ENCODE measurements at places on chromosomes 16 and 17.

- no peak for DNase-seq
Observed at GRCh38 chr17:74571621-74572270, 4.4 kb upstream of the CD300H start.

DNA sequence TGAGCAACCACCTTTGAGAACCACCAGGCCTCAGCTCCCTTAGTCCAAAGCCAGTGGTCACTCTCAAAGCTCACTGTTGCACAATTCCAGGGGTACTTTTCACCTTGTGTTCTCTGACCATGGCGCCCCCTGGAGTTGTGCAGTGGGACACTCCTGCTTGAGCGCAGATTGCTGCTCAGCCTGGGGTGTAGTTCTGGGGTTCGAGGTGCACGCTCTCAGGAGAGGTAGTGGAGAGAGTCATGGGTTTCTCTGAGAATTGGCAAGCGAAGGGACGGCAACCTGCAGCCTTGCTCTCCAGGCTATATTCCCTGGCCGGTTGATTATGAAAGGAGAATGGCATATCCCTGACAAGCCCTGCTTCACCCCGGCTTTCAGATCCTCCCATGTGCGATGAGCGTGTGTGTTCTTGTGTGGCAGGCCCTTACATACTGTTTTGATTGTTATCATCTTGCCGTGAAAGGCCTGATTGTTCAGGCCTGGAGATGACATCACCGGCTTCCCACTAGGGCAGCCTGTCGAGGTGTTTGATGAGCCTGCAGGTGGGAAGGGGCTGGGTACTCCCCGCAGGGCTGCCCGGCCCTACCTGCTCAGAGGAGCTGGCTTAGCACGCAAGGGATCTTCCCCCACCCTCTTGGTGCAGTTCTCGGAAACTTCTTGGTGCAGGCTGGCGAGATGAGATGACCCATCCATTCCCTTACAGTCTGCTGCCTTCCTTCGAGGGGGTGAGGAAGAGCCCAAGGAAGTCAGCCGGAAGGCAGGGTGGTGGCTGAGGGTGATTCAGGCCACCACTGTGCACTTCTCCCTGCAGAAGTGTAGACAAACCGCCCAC is 431.2 kb downstream of the SLC39A11 start:
- DNase-seq = peak; percentile 99

DNA sequence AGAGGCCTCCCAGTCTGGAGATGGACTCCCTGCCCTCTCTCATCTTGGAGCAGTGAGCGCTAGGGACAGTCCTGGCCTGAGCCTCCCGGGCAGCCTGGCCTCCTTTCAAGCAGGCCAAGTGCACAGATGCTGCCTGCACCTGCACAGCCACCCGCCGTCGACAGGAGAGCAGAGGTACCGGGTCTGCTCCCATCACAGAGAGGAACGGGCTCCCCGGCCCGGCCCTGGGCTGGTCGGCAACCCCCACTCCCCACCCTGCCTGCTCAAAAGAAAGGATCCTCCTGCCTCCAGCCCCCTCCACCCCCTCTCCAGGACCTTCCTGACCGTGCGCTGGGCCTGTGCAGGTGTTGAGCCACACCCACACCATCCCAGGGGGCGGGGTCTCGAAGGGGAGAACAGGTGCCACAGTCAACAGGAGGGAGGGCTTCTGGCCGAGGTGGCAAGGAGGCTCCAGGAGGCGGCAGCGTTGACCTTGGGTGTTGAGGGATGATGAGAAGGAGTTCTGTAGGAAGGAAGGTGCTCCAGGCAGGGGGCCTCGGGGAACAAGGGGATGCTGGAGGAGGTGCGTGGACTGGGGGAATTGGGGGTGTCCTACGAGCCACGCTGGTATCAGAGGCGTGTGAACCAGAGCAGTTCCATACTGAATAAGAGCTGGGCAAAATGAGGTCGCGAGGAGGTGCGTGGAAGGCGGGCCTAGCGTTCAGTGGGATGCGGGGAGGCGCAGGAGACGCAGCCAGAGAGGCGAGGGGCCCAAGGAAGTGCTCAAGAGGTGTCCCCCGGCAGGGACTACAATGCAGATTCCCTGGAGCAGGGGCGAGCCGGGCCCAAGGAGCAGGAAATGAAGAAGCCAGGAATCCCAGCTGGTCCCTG is 967 bp upstream of the CDH15 start:
- DNase-seq = peak; percentile 33

- peak; percentile 70 for DNase-seq
Observed at GRCh38 chr16:73054813-73055482, 7.0 kb upstream of the ZFHX3 start.

DNA sequence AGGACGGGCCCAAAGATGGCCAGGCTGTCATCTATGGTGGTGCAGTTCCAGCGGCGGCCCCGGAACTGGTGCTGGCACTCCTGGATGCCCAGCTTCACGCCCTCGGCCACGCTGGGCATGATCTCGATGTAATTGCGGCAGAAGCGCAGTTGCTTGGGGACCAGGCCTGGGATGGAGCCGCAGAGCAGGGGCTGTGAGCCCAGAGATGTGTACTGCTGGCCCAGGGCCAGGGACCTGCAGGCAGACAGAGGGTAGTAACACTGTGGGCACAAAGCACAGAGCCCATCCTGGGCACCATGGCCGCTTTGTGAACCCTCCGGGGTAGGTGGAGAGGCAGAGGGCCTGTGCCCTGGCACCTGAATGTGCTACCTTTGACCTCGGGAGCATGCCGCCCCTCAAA is 44.8 kb downstream of the WNT3 start:
- DNase-seq = no peak

GRCh38 chr16:88368036-88368435 is 14.7 kb upstream of the ZNF469 start:
- DNase-seq = no peak

- DNase-seq = peak; percentile 70
Observed at GRCh38 chr16:1379304-1380076, 27.8 kb downstream of the GNPTG start.

GRCh38 chr16:65083164-65083857 is 38.6 kb downstream of the CDH11 start:
- peak; percentile 79 for DNase-seq

GRCh38 chr17:82559566-82560251 is 40.2 kb downstream of the FOXK2 start:
- no peak for DNase-seq

DNA sequence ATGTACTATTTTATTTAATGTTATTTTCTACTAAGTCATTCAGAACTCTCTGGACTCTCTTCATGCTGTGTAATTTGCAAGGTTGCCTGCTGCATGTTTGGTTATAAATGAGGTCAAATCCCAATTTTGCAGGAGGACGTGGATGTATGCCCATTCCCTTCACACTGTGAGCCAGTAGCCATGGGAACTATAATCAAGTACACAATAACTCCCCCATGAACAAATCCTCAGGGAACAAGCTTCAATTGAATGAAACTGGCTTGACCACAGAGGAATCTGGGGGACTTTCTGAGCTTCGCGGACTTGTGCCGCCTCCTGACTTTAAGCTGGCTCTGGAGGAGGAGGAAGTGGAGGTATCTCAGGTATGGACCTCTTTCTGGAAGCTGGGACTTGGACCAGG is 14.6 kb upstream of the KCTD13 start:
- no peak for DNase-seq

GRCh38 chr17:50847566-50847965 is 12.2 kb downstream of the WFIKKN2 start:
- DNase-seq = no peak

GRCh38 chr16:18969855-18970240 is 13.9 kb upstream of the TMC7 start:
- no peak for DNase-seq

GRCh38 chr16:89510526-89510925 is 2.3 kb downstream of the SPG7 start:
- no peak for DNase-seq

- no peak for DNase-seq
Observed at GRCh38 chr17:41278176-41278955, 2.9 kb downstream of the KRTAP9-7 start.

GRCh38 chr17:364766-365165 is 12.2 kb upstream of the RPH3AL start:
- no peak for DNase-seq

GRCh38 chr17:73533127-73533526 is 111.1 kb downstream of the SDK2 start:
- no peak for DNase-seq

- no peak for DNase-seq
Observed at GRCh38 chr16:59274141-59274540, 540.0 kb upstream of the GOT2 start.

DNA sequence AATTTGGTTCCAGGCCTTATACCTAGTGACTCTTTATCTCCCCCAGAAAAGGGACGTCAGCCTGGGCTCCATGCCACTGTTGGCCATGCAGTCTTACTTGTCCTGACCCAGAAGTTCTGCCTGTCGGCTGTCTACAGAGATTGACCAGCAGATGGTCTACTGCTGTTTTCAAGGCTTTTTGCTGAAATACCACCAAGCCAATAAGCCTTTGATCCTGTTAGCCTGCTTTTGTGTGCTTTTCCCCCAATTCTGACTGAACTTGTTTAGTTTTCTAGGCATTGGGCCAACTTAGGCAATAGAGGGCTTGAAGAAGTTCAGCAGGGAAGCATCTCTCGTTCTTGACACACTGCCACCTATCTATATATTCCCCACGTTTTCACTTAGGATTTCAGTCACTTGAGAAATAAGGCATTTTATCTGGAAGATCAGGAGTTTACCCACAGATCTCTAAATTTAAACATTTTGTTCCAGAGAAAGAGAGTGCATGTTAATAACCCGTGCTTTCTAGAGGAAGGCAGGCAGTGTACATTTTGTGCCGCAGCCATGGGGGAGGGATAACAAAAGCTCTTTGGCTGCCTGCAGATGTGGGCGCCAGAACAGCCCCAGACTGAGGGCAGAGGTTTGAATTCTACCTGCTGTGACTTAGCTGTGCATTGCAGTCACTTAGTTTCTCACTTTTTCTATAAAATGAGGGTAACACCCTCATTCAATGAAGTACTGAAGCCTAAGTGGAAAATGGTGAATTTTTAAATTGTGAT is 12.3 kb upstream of the CARMIL2 start:
- DNase-seq = peak; percentile 34

- DNase-seq = no peak
Observed at GRCh38 chr17:2259769-2260536, 43.6 kb downstream of the SMG6 start.

- peak; percentile 37 for DNase-seq
Observed at GRCh38 chr17:81865733-81866439, 5.3 kb downstream of the ARHGDIA start.

DNA sequence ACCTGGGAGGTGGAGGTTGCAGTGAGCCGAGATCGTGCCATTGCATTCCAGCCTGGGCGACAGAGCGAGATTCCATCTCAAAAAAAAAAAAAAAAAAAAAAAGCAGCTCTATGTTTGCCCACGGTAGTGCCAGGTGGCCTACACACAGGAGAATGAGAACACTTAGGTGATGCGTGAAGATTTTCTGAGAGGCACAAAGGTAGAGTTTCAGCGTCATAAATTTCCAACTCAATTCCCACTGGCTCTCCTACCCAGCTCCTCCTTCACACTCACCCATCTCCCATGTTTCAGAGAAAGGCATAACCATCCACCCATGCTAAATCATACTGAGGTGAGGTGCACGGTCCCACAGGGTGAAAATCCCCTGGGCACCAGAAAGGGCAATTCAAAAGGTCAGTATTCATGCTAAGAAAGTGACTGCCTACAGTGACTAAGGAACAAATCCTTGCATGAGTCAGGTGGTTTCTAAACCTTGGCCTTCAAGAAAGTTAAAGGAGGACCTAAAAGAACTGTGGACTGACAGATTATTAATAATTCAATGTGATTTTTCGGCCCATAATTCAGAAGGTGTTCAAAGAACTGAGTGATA is 4.8 kb downstream of the DCAKD start:
- peak; percentile 80 for DNase-seq

DNA sequence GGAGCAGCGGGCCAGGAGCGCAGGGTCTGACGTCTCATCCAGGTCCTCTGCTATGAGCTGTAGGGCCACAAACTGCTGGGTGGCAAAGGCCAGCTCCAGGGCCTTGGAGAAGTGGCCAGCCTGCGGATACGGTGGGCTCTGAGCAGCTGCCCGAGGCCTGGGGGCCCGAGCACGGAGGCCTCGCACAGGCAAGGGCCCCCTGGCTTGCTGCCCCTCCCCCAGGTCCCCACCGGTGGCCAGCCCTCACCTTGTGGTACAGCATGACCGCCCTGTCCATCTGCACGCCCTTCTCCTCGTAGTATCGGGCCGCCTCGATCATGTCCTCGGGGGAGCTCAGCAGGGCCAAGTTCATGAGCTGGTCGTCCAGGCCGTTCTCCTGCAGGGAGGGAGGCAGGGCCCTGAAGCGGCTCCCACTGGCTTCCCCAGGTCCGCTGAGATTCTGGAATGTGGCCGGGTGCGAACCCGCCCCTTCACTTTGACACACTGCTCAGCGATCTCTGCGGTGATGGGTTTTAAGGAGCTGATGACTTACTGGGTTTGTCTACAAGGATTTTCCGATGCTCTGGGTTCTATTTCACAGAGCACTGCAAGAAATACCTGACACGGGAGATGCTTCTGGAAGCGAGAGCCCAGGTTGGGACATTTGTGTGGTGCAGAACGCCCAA is 9.8 kb upstream of the TMEM204 start:
- no peak for DNase-seq

- DNase-seq = no peak
Observed at GRCh38 chr17:45353043-45353442, 36.2 kb upstream of the MAP3K14 start.

- DNase-seq = no peak
Observed at GRCh38 chr17:48444516-48445247, 14.7 kb upstream of the SKAP1 start.

DNA sequence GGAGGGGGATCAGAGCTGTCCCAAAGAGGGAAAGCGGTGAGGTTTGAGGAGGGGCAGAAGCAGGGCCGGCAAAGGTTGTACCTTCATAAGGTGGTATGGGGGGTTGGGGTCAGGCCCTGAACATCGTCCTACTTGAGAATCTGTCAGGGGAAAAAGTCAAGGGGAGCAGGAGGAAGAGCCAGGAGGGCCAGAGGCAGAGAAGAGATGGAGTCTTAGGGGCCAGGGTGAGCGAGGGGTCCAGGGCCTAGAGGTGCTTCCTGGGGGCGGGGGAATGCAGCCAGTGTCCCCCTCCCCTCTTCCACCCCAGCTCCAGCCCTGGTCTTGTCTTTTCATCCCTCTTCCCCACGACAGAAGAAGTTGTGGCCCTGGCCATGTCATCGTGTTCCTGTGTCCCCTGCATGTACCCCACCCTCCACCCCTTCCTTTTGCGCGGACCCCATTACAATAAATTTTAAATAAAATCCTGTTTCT is 1.3 kb upstream of the PRRT2 start:
- no peak for DNase-seq

- no peak for DNase-seq
Observed at GRCh38 chr17:263773-264172, 82.3 kb upstream of the DOC2B start.

GRCh38 chr17:17849845-17850373 is 13.1 kb upstream of the SREBF1 start:
- no peak for DNase-seq

- DNase-seq = no peak
Observed at GRCh38 chr17:80106751-80107150, 5.4 kb downstream of the GAA start.

DNA sequence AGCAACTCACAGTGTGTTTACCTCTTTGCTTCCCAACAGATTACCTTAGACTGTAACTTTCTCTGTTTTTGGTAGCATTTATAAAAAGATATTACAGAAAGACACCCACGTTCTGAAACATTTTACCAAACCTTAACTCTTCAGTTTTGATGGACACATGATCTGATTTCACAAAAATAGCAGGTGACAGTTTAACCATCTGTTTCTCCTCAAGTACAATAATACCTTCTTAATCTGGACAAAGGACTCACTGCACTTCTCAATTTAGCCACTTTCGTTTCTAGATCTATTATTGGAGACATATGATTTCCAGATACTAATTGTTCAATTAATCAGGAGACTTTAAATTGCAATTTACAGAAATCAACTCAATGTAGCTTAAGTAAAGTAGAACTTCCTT is 703.8 kb upstream of the KIF2B start:
- DNase-seq = no peak

GRCh38 chr17:9929871-9930270 is 24.8 kb upstream of the RCVRN start:
- no peak for DNase-seq

Measured in epithelial cell of esophagus (primary cell).